ENCODE measurements at places on chromosomes 7 and 10.
A peak's percentile ranks its signal among the peaks of the same experiment; 100 is the strongest.

- no peak for DNase-seq
Measured at GRCh38 chr7:80277434-80278427, 143.1 kb downstream of the GNAI1 start.

DNA sequence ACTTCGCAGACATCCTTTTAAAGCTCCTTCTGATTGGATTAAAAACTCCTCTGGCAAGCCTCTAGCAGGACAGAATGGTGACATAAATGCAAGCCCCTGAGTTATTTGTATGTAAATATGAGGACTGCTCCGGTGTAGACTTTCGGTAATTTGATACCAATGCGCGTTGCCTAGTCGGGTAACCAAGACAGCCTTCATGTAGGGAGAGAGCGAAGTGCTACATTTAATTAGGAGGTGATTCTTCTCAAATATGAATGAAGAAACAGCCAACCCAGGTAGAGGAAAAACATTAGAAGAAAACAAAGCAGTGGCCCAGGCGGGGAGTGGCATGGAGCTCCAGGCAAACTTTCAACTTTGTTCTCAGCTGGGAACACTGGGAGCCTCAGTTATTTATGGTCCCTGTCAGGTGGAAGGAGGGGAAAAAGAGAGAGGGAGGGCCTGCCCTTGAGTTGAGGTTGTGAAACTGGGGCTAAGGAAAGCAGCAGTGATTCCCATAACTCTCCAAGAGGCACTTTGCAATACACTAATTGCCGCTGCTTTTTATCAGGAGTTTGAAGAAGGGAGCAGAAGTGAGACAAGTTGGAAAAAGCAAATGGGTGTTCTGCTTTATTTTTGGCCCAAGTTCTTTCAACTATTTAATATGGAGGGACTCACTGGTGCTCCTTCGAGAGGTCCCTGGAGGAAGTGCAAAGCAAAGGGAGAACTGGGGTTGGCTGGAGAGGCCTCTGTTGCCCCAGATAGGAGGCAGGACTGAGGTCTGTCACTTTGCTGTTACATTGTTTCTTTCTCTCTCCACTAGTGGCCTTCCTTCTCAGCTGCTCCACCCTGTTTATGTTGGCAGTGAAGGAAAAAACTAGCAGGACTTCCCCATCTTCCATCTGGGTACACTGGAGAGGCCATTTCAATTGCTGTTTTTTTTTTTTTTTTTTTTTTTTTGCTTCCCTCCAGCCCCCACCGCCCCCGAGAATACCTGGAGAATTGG is 234.6 kb upstream of the CCDC6 start:
- no peak for DNase-seq

- no peak for DNase-seq
Measured at GRCh38 chr7:52195664-52196063, 839.8 kb upstream of the POM121L12 start.

GRCh38 chr10:29256019-29256418 is 32.9 kb upstream of the LYZL1 start:
- no peak for DNase-seq

DNA sequence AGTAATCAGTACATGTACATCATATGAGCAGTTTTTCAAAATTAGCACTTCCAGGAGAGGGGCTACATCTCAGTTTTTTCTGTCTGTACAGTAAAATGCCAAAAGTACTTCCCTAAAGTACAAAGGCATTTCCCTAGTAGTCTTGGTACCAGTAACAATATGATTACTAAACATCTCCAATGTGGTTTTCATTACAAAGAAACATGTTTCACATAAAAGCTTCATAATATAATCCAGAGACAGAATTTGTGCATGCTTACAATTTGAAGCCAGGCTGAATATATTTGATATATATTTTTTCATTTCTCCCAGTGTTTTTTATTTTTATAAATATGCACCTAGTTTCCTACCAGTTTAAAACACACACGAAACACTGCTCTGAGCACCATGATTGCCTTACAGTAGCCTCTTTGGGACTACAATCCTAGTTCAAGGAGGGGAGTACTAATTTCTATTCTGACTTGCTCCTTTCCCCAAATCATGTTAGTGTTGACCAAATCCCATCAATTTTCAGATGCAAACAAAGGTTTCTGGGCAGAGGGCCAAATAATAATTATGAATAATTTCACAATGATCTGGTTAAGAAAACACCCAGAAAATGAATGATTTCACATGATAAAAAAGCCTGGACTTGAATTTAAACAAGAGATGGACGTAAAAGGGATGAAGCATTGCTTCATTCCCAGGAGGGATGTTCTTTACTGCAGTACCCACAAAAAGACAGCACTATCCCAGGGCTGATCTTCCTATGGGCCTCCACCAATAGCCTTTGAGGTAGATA is 201.3 kb downstream of the SLC25A13 start:
- DNase-seq = no peak

DNA sequence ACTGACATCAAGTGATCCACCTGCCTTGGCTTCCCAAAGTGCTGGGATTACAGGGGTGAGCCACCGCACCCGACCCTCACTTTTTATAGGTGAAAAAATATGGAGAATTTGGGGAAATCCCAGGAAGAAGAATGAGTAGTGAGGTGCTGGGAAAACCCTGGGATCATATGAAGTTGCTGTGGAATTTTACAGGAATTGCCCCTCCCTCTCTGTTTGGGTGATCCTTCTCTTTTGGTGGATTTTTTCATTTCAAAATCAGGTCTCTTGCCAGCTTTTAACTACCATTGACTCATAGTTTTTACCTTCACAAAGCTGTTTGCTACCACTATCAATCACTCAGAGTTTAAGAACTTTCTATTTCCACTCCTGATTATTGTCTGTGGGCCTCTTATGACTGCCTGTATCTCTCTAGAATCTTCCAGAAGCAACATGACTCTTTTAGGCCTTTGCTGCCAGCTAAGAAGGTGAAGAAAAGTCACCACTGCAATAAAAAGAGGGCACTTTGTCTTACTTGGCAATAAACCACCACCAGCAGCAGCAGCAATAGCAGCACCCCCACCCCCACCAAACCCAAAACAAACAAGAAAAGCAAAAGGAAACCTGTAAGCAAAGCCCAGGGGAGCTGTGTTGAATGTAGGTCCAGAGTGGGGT is 4.0 kb upstream of the GIMAP8 start:
- no peak for DNase-seq

DNA sequence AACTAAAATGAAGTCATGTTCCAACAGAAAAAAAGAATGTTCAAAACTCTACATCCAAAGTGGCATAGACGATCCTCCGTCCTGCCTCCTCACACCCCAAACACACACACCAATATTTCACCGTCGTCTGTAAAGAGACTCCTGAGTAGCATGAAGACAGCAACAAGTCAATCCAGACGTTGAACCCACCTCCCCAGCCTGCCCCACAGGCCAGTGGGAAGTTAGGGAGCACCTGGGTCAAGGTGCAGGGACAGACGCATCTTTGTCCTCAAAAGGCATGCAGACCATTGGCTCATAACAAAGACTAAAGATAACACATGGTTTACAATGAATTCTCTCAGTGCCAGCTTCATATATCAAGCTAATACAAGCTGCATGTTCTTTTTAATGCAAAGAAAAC is 396.5 kb downstream of the TCERG1L start:
- no peak for DNase-seq

GRCh38 chr7:75638594-75639070 is 100.1 kb downstream of the HIP1 start:
- no peak for DNase-seq

DNA sequence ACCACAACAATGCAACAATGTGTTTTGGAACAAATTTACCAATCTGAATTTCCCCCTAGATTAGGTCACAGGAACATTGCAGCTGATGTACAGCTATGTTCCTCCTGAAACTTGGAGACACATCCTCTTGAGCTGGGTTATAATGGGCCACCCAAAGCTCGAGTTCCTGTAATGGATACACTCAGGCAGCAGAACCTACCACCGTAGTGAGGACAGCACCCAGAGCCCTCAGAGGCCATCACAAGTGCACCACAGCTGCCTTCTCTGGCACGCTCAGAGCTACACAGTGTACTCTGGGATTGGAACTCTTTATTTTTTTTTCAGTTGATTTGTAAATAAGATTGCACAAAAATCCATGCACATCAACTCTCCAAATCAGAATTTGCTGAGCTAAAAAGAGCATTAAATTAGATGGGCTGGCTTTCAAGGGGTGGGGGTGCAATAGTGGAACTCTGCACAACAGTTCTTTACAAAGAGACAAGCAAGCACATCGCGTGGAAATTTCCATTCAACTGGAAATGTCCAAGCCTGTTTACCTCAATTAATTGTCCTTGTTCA is 56.7 kb downstream of the EGFR start:
- DNase-seq = no peak

DNA sequence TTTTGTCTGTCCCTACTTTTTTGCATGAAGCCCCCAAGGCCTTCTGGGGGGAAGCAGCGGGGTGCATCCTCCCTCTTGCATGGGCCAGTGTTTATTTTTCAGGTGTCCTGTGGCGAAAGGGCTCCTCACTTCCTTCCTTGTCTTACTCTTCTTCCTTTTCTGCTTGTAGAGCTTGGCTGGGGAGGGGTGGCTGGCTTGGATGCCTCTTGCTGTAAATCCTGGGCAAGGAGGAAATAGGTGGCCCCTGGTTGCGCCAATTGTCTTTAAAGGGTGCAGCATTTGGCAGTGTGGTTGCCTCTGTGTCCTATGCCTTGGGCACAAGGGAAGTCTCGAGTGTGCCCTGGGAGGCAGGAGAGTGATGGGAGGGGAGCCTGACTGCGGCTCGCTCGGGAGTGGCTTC is 95.0 kb downstream of the SH2D4B start:
- no peak for DNase-seq

- DNase-seq = no peak
Measured at GRCh38 chr7:150970424-150970823, 7.7 kb downstream of the KCNH2 start.

GRCh38 chr7:87912121-87912520 is 21.9 kb upstream of the ADAM22 start:
- DNase-seq = no peak

- no peak for DNase-seq
Measured at GRCh38 chr10:1659221-1659791, 78.0 kb downstream of the ADARB2 start.

DNA sequence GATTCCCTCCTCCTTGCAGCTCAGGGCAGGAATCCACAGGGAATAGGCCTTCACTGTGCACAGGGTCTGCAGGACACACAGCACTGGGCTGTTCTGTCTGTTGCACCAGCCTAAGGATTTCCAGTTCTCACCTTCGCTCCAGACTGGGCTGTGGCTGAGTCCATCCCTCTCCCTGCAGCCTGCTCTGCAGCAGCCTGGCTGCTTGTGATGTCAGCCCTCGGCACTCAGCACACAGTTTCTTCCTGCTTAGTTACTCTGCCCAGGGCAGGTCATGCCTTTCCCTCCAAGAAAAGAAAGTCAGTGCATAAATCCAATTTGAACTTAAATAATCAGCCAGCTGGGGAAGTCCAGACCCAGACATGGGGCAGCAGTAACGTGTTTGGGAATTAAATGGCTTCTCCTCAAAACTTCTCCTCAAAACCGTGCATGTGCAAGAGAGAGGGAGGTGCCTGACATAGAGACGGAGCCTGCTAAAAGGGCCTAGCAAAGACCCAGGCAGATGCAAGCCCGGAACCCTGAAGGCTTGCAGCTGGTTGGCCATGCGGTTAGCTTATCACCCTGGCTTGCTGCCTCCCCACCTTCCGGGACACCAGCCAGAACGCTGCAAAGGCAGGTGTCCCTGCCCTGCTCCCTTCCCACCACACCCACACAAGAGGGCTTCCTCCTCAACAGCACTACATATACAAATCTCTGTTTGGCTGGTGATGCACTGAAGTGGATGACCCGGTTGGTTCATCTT is 10.9 kb upstream of the GDF2 start:
- peak; percentile 38 for DNase-seq

DNA sequence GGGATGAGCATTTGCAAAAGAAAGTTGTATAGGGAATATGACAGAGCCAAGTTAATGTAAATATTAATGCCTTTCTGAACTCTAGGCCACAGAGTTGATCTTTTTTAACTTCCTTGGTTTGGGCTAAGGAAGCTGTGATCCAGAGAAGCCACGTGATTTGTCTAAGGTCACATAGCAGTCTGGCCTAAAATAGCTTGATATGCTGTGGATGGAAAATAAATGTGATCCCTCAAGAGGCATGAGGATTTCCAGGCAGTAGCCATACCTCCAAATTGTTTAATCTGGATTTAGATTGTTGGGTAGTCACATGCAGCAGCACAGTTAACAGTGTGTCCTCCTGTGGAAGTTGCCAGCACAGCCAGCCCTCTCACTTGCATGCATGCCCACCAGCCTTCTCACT is 165.7 kb upstream of the LANCL2 start:
- no peak for DNase-seq

GRCh38 chr10:13526948-13527863 is 1.6 kb downstream of the BEND7 start:
- DNase-seq = no peak

DNA sequence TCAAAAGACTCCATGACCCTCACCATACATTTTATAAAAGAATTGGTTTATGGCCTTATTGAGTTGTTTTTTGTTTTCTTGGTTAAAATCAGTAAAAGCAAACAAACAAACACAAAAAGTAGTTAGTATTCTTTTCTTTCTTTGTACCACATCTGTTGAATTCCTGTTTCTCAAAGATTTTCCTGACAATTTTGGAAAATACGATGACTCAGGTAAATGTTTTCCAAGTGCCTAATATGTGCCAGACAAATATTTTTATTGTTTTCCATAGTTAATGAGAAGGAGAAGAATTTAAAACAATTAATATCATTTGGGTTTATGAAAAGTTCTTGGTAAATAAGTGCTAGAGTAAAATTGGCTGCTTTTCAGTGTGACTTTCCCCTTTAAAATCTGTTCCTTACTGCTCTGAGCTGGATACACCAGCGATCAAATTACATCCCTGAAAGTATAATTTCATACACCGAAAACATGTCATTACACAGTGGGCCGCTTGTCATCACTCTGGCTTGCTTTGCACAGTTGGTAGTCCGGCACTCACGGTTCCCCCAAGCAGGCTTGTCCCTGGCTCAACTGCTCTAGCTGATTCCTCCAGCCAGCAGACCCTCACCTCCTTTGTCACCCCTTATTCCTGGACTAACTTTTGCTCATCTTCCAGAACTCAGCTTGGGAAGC is 80.5 kb downstream of the TBXAS1 start:
- no peak for DNase-seq

GRCh38 chr7:157541295-157542067 is 204.7 kb downstream of the DNAJB6 start:
- no peak for DNase-seq

- DNase-seq = no peak
Measured at GRCh38 chr7:55452971-55453370, 87.8 kb downstream of the LANCL2 start.

- no peak for DNase-seq
Measured at GRCh38 chr7:128214463-128214862, 26.6 kb upstream of the LEP start.

GRCh38 chr10:113282564-113282963 is 270.3 kb upstream of the HABP2 start:
- no peak for DNase-seq

- DNase-seq = peak; percentile 26
Measured at GRCh38 chr10:26556748-26557640, 118.9 kb downstream of the APBB1IP start.

GRCh38 chr7:106110238-106110560 is 1.9 kb downstream of the SYPL1 start:
- no peak for DNase-seq

GRCh38 chr7:159068488-159068811 is 76.2 kb downstream of the VIPR2 start:
- no peak for DNase-seq
